ENCODE measurements at places on chromosomes 1 and 21. TPM values are rescaled to one million over a fixed set of nuclear protein-coding genes. Genes with fewer than 3 reads are reported as not detected.

The C1orf21 gene
- total RNA-seq, result 5.7 TPM

The F5 gene
- total RNA-seq, result 0.09 TPM

The APCS gene
- total RNA-seq, result not detected

The AADACL3 gene
- total RNA-seq, result not detected

The CFHR2 gene
- total RNA-seq, result not detected

The PADI2 gene
- total RNA-seq, result 1.1 TPM

The SUSD4 gene
- total RNA-seq, result 0.75 TPM

The CFAP45 gene
- 0.46 TPM for total RNA-seq

The CHIA gene
- total RNA-seq, result not detected

The PRDM16 gene
- total RNA-seq, result 0.31 TPM

The GJA9 gene
- not detected for total RNA-seq

The NCMAP gene
- total RNA-seq, result 0.17 TPM

The CCDC30 gene
- 1.2 TPM for total RNA-seq

The SAMSN1 gene
- total RNA-seq, result not detected

The CITED4 gene
- 39.5 TPM for total RNA-seq

The UTP11 gene
- total RNA-seq, result 38.2 TPM

The COL8A2 gene
- total RNA-seq, result 0.08 TPM

The CNKSR1 gene
- 0.26 TPM for total RNA-seq

The RBP7 gene
- 11.2 TPM for total RNA-seq

The AGT gene
- not detected for total RNA-seq

The KRTAP11-1 gene
- total RNA-seq, result not detected

The OR10J1 gene
- total RNA-seq, result not detected

The COL24A1 gene
- not detected for total RNA-seq

The RAB7B gene
- total RNA-seq, result 1.2 TPM

The EXO1 gene
- total RNA-seq, result 24.7 TPM

All from A549 treated with ZK216348 at 1 μM for 4 hours (cell line).